Pancreas (tissue), 10 donors: ENCODE measurements at places on chromosomes 2 and 18.

GRCh38 chr2:47274054-47274782 is 119.1 kb upstream of the STPG4 start:
- DNase-seq, result no peak

DNA sequence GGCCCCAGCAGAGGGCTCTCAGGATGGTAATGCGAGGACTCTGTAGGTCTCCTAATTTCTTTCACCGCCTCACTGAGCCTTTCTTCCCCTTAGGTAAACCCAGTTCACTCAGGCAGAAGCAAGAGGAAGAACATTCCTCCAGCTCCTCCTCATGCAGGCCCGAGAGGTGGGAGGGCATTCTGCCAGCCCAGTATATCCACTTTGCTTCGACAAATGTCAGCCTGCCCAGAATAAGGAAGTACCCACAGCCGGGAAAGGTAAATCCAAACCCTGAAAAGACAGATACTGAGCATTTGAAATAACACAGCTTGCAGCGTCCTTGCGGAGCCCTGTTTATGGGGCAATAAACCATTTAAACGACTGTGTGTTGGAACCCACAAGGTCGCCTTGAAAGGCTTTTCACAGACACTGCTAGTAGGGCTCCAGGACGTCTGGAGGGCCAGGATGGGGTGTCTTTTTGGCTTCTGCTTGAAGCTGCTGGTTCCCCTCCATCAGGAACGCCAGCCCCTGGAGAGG is 63.0 kb upstream of the STPG4 start:
- no peak for DNase-seq

- DNase-seq, result no peak
Measured at GRCh38 chr2:227127201-227127600, 36.8 kb downstream of the COL4A4 start.

- DNase-seq, result no peak
Measured at GRCh38 chr2:100418406-100418962, 1.0 kb upstream of the CHST10 start.

DNA sequence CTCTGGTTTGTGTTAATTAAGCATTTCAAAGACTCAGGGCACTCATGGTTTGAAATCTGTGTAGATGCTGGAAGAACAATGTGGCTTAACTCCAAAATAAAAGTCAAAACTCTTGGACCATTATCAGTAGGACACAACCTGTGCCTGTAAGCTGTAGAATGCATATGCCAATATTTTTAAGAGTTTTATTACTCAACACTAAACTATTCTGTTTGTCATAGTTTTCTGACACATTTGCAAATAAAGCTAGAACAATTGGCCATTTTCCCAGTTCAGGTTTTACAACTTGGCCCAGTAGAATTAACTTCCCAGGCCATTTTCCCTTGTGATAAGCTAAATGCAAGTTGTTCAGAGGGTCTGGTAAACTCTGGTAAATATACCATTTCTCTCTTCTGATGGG is 713.1 kb downstream of the CBLN2 start:
- no peak for DNase-seq

- DNase-seq, result no peak
Measured at GRCh38 chr2:106719222-106719621, 166.7 kb downstream of the ST6GAL2 start.

DNA sequence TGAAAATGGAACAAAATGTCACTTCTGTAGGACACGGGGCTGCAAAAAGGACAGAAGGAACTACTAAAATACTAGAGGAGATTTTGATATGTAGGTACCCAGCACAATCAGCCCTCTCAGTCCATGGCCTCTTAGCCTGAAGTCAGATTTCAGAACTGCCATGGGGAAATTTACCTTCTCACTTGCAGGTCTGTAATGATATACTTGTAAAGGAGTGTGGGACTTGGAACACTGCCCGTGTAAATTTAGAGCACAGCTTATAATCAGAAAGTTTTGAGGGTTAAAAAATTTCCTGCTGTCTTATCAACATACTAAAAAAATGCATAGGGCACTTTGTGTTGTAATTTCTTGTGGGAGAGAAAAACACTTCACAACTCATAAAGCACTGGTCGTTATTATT is 60.6 kb downstream of the ZEB2 start:
- no peak for DNase-seq

DNA sequence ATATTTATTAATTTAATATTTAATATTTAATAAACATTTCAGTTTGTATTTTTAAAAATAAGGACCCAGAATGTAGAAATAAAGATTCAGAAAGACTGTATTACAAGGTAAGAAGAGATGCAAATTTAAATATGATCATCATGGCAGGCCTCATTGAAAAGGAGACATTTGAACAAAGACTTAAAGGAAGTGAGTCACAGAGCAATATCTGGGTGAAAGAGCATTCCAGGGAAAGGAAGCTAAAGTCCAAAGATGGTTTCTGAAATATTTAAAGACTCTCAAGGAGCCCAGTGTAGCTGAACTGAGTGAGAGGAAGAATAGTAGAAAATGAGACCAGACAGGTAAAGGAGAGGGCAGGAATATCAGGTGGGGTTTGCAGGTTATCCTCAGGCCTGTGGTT is 5.9 kb downstream of the SCYGR4 start:
- no peak for DNase-seq

- no peak for DNase-seq
Measured at GRCh38 chr2:12287220-12287751, 429.4 kb upstream of the TRIB2 start.

DNA sequence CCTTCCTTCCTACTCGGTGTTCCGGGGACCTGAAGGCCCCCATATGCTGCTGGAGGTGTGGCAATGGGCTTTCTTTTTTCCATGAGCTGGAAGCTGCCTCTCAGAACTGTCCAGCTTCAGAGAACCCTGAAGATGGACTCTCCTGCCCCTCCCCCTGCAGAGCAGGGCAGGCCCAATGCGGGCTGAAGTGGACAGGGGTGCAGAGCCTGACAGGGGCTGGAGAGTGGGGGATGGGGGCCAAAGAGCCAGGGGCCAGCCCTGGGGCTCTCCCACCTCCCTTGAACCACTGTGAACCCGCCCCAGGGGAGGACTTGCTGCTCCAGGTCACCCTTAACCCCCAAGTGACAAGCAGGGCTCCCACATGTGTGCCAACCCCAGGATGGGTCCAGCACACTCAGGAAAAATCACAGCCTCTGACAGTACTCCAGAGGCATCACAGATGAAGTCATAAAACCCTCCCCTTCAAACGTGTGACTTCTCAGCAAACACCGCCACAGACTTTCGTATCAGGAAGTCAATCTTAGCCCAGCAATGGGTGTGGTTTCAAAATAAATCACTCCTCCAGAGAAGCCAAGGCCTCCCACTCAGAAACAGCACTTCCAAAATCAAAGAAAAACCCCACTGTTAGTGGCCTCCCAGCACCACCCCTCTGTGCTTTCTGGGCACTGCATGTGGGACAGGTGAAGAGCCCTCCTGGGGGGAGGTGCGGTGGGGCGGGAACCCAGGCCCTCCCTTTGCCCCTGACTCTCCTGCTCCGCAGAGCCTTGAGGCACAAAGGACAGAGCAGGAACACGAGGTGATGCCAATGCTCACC is 135.8 kb downstream of the HDAC4 start:
- DNase-seq, result no peak

DNA sequence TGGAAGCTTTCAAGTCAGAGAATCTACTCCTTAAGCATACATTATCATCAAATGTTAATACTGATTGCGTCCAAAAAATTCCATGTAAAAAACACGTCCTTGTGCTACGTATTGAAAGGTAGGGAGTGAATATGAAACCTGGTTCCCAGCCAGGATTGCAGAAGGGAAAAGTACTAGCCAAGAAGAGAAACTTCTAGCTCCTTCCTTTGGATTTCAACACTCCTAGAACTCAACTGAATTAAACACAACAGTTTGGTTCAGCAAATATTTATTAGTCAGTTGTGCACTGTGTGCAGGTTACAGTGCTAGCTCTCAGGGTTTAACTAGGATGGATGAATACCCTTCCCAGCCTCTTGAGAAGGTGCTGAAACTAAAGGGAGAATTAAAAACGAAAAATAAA is 33.9 kb upstream of the FHL2 start:
- DNase-seq, result no peak

- no peak for DNase-seq
Measured at GRCh38 chr2:97702731-97703470, 10.5 kb upstream of the ZAP70 start.

GRCh38 chr2:29743516-29743915 is 177.9 kb downstream of the ALK start:
- no peak for DNase-seq

DNA sequence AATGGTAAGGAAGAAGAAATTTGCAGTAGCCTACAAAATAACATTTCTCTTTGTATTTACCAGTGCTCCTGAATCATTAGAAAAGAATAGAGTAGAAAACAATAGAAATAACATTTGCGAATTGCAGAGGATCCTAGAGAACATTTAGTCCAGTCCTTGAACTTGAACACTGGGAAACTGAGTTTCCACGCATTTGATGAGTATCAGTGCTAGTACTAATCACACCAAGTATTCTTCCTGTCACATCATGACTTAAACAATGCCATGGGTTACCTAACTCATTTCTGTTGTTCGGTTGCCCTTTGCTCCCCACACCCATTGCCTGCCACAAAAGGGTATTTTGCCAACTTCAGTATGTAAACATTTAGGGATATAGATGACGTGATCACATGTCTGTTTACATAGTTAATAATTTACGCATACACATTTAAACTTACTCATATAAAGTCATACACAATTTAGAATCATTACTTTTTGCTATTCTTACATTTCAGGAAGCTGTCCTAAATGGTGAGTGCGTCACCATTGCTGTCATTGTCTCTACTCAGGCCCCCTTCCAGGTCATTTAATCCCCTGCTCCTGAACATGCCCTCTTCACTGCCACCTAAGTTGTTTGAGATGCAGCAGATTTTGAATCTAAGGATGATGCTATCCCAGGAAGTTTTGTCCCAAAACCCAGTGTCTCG is 42.3 kb downstream of the CRIM1 start:
- DNase-seq, result no peak

- DNase-seq, result no peak
Measured at GRCh38 chr18:22668496-22668895, 250.8 kb upstream of the CTAGE1 start.

DNA sequence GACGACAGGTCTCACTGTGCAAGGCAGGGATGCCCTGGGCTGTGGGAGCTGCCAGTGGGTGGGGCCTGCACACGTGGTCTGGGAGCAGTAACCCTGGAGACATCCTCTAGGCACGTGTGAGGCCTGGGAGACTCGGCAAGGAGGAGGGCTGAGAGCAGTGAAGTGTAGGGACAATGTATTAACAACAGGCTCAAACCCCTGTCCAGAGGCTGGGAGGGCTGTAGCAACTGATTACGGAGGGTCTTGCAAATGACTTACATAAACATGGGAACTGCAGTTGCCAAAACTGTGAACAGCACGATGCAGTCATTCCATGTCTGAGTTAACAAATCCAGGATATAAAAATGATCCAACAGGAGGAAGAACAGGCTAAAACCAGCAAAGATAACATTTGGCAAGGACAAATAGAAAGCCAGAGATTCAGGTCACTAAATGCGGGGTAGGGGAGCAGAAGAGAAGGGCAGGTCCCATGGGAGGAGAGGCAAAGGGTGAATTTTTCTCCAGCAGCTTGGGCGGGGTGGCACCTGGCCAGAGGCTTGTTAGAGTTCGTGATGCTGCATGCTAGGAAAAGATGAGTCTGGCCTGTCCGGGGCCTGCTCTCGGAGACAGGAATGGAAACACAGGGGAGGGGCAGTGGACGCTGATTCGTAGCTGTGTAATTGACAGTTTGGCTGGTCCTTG is 44.9 kb downstream of the CYP27C1 start:
- DNase-seq, result peak; percentile 34

- no peak for DNase-seq
Measured at GRCh38 chr2:64092502-64092901, 51.7 kb downstream of the PELI1 start.

- DNase-seq, result no peak
Measured at GRCh38 chr2:77086478-77086877, 435.7 kb downstream of the LRRTM4 start.

- no peak for DNase-seq
Measured at GRCh38 chr2:112648081-112648480, 2.3 kb downstream of the SLC20A1 start.

DNA sequence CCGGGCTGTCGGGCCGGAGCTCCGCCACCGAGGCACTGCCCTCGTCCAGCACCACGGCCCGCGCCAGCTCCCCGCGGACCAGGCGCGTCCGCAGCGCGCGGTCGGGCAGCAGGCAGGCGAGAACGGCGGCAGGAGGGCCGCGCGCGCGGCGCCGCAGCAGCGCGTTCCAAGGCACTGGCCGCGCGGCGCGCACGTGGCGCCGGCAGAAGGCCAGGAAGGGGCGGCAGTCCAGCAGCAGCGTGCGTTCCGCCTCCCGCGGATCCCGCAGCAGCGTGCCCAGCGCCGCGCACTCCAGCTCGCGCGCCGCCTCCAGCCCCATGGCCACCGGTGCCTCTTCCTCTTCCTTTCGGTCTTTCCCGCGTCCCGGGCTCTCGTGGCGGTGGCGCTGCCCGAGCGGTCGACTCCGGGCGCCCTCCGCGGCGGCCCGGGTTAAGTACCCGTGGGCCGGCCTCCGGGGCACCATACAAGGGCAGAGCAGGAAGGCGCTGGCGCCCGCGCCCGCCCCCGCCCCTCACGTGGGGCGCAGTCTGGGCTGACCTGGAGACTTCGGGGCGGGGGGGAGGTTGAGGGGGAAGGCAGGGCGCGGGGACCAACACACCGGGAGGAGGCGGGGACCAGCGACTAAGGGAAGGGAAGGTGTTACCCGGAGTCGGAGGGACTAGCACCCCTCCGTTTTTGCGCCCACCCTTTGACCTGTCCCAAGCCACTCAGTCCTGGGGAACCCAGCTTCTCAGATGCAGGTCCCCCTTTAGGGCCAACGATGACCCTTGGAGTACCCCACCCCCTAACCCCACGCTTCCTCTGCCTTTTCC is at the start of gene DUSP2:
Gene DUSP2 (minus strand): TSS at position 405 of the 812 bp plus-strand sequence. CDS start 86 bp downstream, at position 319.
- peak; percentile 80 for DNase-seq

GRCh38 chr2:12059616-12060441 is 313.4 kb downstream of the LPIN1 start:
- DNase-seq, result no peak

DNA sequence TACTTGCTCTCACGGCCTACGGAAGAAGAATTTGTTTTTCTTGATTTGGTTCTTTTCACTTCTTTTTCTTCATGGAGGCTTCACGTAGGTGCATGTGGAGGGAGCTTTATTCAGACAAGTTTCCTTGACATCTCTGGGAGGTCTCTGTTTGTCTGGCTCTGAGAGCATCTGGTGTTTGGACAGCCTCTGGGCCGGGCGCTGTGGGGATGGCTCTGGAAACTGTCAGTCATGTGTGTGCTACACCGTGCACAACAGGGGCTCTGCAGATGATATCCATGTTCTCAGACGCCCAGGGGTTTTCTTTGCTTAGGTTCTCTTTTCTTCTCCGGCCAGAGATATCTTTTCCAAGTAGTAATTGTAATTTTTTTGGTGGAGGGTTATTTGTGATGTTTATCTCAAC is 130.7 kb downstream of the SH3RF3 start:
- no peak for DNase-seq

- DNase-seq, result no peak
Measured at GRCh38 chr2:19747310-19748072, 154.3 kb downstream of the TTC32 start.
